Thoracic aorta (tissue), 2 donors: ENCODE measurements at places on chromosomes 7 and 10.

GRCh38 chr7:77404641-77405040 is 11.5 kb downstream of the GSAP start:
- no peak for DNase-seq

GRCh38 chr10:99041468-99041867 is 194.2 kb downstream of the HPSE2 start:
- DNase-seq, result no peak

DNA sequence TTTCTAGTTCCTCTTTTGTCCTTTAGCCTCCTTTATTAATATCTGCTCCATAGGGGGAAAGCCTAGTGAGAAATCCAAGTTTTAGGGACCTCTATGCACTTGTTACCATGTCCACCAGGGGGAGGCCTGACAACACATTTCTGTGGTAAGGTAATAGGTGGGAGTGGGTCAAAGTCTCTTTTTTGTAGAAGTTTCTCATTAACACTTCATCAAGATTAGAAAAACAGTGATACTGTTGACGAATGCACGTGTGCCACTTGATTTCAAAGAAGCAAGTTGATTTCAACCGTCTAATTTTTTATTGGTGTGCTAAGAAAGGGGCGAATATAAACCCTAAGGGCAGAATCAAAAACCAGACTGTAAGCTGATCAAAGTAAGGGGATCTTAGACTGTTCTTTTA is 30.6 kb downstream of the CISD1 start:
- DNase-seq, result no peak

- DNase-seq, result no peak
Measured at GRCh38 chr10:79060641-79061255, 8.0 kb upstream of the ZMIZ1 start.

DNA sequence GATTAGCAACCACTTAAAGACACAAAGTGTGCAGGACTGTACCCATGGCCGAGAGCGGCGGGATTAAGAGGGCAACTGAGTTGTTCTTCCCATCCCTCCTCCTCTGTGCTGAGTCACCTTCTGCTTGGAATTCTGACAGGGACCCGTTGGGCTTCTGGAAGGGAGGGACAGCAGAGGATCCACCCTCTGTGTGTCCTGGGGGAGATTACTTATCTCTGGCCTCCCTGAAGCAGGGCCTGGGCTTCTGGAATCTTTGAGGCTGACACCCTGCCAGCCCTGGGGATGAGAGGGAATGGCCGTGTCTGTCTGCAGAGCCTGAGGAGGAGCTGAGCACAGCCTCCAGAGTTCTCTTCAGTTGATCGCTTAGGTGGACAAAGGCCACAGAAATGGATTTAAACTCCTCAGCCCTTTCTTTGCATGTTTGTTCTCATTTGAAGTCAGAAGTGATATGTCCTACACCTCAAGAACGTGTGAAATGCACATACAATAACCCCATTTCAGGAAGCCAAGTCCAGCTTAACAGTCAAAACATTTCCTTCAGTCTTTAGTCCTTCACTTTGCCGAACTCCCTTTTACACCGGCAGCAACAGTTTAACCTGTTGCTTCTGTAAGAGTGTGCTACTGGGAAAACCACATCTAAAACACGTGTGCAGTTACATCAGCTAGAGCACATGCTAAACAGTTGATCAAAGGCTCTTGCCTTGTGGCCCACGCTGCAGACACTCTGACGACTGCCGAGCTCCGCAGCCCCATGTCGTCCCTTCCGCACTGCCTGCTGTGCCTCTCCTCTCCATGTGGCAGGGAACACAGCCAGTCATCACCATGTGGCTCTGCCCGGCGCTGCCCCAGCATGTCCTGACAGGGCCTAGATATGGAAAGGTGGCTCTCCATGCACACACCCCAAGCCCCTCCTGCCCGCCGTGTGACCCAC is 55.7 kb downstream of the IKZF1 start:
- DNase-seq, result no peak

GRCh38 chr7:120320218-120320961 is 47.4 kb downstream of the KCND2 start:
- no peak for DNase-seq

DNA sequence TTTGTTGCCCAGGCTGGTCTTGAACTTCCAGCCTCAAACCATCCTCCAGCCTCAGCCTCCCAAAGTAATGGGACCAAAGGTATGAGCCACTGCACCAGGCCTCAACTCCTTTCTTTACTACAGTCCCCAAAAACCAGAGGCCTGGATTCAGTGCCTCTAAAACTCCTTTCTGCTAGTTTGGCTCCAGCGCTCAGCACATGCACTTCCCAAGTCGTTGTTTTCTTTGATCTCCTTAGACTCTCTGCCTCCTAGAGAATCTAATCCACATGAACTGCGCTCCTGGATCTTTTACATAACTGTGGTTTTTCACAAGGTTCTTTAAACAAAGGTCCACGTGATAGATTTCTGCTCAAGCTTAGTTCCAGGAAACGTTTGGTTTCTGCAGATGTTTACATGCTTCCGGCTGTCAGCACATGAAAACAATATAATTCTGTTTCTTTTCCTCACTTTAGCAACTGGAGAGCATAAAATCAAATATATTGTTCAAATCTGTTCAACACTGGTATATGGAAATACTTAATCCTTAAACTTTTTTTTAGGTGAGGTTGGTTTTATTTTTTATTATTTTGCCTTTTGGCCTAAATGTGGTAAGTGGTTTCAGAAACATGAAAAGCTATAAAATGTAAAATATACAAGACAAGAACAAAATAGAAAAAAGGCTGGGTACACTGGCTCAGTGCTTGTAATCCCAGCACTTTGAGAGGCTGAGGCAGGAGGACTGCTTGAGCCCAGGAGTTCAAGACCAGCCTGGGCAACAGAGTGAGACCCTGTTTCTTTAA is 270.5 kb upstream of the MKLN1 start:
- no peak for DNase-seq

GRCh38 chr7:1288996-1289551 is 56.4 kb downstream of the UNCX start:
- no peak for DNase-seq

- DNase-seq, result no peak
Measured at GRCh38 chr7:123494193-123494796, 40.1 kb downstream of the IQUB start.

DNA sequence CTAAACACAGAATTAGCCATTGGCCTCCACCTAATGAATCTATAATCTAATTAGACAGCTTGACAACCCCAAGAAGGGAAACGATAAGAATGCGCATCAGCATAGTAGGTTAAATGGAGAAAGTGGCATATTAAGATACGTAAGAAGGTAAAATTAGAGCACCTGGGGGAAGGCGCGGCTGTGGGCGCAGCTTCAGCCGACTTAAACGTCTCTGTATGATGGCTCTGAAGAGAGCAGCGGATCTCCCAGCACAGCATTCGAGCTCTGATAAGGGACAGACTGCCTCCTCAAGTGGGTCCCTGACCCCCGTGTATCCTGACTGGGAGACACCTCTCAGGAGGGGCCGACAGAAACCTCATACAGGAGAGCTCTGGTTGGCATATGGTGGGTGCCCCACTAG is 518.8 kb downstream of the PHTF2 start:
- no peak for DNase-seq

- DNase-seq, result no peak
Measured at GRCh38 chr10:100743626-100744135, 1.7 kb upstream of the PAX2 start.

GRCh38 chr10:109062371-109062770 is 860.9 kb downstream of the XPNPEP1 start:
- no peak for DNase-seq
